Thoracic aorta (tissue), 2 donors: ENCODE measurements at places on chromosomes 7 and 10.

GRCh38 chr10:97333351-97333600 lies 1.3 kb downstream of the FRAT2 start:
- H3K27me3 ChIP-seq: no peaks in the 10 kb centered on the region
- no peak for DNase-seq
- H3K4me1 ChIP-seq: peaks cover 40% of the 10 kb centered on the region

DNA sequence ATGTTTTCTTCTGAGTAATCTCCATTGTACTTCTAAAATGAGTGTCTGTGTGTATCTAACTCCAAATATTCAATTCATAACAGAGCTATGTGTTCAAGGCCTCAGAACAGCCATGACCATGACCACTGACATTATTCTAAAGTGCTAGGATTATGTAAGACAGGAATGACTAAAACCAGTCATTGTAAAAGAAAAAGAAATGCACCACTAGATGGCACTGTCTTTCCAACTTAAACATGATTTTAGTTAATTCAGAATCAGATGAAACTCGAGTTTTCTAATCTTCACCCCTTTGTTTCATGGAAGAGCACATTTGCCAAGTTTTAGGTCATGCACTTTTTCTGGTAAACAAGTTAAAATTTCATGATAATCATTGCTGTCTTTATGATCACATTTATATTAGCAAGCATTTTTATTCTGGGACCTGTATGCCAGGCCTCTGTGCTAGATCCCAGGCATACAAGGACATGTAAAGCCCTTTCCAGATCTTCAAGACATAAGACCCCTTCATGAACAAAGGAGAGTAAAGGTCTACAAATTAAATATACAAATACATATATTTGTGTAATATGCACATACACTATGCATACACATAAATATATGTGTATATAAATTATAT lies 26.1 kb upstream of the RSU1 start:
- peaks cover 6% of the 10 kb centered on the region for H3K4me1 ChIP-seq
- H3K27ac ChIP-seq: no peak overlapping the region
- no peaks in the 10 kb centered on the region for H3K36me3 ChIP-seq
- no peak overlapping the region for H3K4me3 ChIP-seq
- no peaks in the 10 kb centered on the region for H3K27me3 ChIP-seq
- DNase-seq: no peak

GRCh38 chr10:26960308-26960707 lies 99.5 kb upstream of the ABI1 start:
- no peak for DNase-seq
- no peaks in the 10 kb centered on the region for H3K36me3 ChIP-seq
- no peak overlapping the region for H3K4me3 ChIP-seq
- no peak overlapping the region for H3K27ac ChIP-seq
- no peaks in the 10 kb centered on the region for H3K4me1 ChIP-seq
- no peaks in the 10 kb centered on the region for H3K27me3 ChIP-seq

DNA sequence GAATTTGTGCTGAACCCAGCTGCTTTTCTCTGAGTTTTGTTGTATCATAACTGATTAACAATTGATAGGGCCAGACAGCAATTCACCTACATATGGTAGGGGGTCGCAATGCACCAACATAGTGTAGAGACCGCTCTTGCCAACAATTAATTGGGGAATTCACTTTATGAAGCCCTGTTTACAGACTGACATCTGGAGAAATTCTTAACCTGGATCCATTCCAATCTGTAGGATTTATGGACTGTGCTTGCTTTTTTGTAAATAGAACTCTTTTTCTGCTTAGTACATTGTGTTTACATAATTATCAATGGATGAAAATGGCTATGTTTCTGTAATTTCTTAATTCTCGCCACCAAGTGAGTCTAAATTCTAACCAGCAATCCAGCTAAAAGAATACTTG lies 311.7 kb upstream of the BMPER start:
- H3K27me3 ChIP-seq: no peaks in the 10 kb centered on the region
- H3K4me1 ChIP-seq: no peaks in the 10 kb centered on the region
- no peaks in the 10 kb centered on the region for H3K36me3 ChIP-seq
- H3K27ac ChIP-seq: no peak overlapping the region
- DNase-seq: no peak

GRCh38 chr7:34430456-34430855 lies 227.6 kb upstream of the NPSR1 start:
- no peak overlapping the region for H3K4me3 ChIP-seq
- H3K4me1 ChIP-seq: no peaks in the 10 kb centered on the region

- H3K4me3 ChIP-seq: no peak overlapping the region
- H3K27me3 ChIP-seq: no peaks in the 10 kb centered on the region
- no peak for DNase-seq
These were observed 49.4 kb downstream of the HTRA1 start for GRCh38 chr10:122510736-122511135.

DNA sequence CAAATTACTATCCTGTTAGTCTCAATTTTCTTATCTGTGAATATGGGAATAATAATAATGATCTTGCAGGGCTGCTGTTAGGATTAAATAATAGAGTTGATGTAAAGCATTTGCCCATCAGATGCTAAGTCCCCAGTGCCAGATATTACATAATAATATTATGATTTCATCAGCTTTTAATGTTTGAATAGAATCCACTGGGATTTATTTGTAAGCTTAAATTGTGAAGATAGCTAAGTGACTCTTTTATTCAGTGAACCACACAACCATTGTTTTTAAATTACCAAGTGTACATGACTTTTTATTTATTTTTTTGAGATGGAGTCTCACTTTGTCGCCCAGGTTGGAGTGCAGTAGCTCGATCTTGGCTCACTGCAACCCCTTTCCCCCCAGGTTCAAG lies 510.3 kb upstream of the DPP6 start:
- H3K27ac ChIP-seq: no peak overlapping the region
- no peaks in the 10 kb centered on the region for H3K27me3 ChIP-seq
- no peak for DNase-seq
- H3K4me3 ChIP-seq: no peak overlapping the region
- no peaks in the 10 kb centered on the region for H3K36me3 ChIP-seq

DNA sequence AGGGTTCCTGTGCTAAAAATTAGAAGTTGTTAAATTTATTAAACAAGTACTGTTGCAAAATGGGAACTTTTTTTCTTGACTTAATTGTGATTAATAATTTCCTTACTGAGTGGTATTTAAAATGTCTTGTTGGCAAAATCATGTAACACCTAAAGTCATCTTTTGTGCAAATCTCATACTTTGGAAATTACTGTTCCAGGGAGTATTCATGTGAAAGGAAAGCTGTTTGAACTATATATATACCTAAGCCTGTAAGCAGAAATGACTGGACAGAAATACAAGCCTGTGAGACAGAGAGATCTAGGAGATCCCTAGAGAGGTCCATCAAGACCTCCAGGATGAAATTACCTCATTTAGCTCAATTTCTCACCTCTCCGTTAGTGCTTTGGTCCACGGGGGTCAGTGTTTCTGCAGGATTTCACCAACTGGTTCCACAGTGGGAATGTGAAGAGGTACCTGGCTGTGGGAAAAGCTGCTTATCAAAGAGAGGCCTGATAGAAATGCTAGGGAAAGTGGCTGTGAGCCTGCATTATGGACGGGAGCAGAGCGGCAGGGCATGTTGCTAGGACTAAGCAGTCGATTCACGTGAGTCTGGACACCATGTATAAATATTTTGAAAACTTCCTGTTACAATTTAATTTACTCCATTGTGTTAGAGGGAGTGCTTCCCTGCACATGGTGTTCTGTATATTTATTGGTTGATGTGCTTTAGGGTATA lies 7.9 kb downstream of the LUC7L2 start:
- H3K27ac ChIP-seq: no peak overlapping the region
- no peak for DNase-seq
- H3K4me1 ChIP-seq: peaks cover 44% of the 10 kb centered on the region
- H3K27me3 ChIP-seq: no peaks in the 10 kb centered on the region
- no peaks in the 10 kb centered on the region for H3K36me3 ChIP-seq
